ENCODE measurements at places on chromosomes 11 and 22. TPM values are rescaled to one million over a fixed set of nuclear protein-coding genes. Genes with fewer than 3 reads are reported as not detected.

DNA sequence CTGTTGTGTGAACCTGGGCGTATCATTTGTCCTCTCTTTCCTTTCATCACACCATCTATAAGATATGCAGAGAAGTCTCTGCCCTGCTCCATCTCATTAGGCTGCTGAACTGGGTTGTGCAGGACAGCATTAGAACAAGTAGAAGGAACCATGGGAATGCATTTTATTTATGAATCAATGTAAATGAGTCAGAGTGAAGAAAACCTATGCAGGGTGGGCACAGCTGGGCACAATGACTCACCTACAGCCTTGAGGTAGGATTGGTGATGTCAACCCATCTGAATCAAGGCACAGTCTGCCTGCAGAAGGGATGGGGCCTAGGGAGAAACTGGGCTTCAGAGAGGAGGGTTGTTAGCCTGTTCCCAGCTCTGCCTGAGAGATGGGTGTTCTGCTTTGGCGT, 123.4 kb downstream of the CSNK2A3 start:
- no peak for DNase-seq

DNA sequence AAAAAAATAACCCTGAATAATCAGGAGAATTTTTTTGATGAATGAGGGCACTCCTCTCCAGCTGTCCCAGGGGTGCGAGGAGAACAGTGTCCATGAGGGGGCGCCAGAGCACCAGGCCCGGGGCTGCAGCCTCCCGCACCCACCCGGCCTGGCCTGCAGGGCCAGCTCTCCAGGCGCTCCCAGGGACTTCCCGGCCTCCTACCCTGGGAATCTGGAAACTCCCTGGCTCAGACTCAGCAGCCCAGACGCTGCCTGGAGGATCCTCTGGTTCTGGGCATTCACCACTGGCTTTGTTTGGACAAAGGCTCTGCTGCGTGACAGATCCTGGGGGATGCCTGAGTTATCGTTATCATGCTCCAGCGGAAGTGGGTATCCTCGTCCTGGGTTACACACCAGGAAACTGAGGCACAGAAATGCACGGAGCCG, 31.0 kb downstream of the MCM5 start:
- DNase-seq: peak; percentile 82

DNA sequence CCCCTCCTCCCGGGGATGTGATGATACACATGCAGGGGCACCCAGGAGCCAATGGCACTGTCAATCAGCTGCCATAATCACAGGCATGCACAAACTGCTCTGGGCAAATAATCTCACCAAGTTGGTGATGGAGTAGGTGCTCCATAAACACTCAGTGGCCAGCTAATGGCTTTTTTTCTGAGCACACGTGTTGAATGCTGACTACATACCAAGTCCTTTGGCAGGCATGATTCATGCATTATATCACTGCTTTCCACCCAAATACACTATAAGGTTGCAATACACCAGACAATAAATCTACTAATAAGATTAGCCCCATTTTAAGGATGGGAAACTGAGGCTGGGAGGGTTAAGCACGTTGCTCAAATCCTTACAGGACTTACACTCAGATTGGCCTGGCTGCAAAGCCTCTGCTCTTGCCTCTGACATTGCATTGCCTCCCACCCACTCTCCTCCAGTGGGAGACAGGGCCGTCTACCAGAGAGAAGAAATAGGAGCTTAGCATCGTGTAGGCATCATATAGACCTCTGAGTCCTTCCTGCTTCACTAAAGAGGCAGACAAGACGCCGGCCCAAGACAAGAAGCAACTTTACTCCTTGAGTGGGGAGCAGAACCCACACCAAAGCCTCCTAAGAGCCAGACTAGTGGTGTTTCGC, 32.7 kb upstream of the ACCSL start:
- DNase-seq: no peak

- DNase-seq: no peak
These were observed 32.4 kb upstream of the MSANTD2 start for GRCh38 chr11:124832571-124832970.

- no peak for DNase-seq
These were observed 350.7 kb upstream of the C11orf87 start for GRCh38 chr11:109071262-109071661.

- DNase-seq: no peak
These were observed 169.1 kb upstream of the B3GAT1 start for GRCh38 chr11:134581121-134581626.

GRCh38 chr22:46193898-46194310, 43.6 kb downstream of the PPARA start:
- DNase-seq: no peak

DNA sequence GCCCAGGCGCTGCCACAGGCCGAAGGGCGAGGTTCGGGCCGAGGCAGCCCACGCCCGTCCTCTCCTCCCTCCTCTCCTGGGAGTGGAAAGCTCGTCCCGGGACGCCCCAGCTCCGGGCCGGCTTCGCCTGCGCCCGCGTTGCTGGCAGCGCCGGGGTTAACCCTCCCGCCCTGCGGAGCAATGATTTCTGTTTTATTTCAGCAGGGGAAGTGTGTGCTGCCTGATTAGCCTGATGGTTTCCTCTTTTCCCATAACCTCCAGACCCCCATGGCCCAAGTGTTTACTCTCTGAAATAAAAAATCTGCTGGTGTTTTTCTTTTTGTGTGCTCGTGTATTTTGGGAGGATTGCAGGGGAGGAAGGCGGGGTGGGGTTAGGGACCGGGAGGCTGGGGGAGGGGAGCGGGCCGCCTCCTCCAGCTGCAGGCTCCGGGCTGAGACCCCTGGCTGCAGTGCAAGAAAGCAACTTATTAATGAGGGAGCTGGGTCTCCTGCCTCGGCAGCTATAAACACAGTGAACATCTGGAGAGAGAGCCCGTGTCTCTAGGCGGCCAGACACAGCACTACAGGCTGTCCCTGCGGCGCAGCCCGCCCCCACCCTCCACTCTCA, 38.6 kb downstream of the ETS1 start:
- DNase-seq: no peak

- DNase-seq: no peak
These were observed 2.4 kb upstream of the TRIM68 start for GRCh38 chr11:4610258-4610935.

GRCh38 chr11:93655047-93655446, 6.4 kb upstream of the CEP295 start:
- DNase-seq: no peak

DNA sequence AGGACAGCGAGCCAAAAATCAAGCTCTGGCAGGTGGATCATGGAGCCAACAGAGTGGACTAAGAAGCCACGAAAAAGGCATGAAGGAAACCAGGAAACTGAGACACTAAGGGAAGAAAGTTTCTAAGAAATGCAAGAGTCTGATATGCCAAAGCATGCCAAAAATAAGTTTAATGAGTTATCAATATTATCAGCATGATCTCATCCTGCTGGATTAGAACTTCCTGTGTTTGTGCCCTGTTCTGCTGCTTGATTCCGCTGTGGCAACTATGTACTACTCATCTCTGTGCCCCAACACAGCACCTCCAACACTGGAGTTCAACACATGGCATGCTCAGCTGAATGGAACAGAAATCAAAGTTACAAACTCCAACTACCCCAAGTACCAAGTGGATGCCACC, 10.8 kb downstream of the SNX19 start:
- DNase-seq: no peak

DNA sequence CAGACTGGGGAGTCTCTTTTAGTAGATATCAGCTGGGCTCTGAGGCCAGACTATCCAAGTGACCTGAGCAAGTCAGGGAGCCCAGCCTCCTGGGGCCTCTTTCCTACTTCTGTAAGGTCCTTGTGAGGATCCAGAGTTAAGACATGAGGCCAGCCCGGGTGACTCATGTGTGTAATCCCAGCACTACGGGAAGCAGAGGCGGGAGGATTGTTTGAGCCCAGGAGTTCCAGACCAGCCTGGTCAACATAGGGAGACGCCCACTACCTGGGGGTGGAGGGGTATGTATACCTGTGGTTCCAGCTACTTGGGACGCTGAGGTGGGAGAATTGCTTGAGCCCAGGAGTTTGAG, 36.9 kb upstream of the POLA2 start:
- DNase-seq: peak; percentile 35

DNA sequence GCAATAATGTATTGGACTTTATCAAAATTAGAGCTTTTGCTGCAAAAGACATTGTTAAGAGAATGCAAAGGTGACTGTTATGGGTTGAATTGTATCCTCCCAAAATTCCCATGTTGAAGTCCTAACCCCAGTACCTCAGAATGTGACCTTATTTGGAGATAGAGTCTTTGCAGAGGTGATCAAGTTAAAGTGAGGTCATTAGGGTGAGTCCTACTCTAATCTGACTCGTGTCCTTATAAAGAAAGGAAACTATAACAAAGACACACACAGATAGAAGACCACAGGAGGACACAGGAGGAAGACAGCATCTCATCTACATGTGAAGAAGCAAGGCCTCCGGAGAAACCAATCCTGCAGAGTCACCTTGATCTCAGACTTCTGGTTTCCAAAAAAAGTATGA, 1011.2 kb downstream of the TBC1D22A start:
- no peak for DNase-seq

GRCh38 chr11:93840981-93841380, 9.4 kb downstream of the VSTM5 start:
- DNase-seq: no peak

DNA sequence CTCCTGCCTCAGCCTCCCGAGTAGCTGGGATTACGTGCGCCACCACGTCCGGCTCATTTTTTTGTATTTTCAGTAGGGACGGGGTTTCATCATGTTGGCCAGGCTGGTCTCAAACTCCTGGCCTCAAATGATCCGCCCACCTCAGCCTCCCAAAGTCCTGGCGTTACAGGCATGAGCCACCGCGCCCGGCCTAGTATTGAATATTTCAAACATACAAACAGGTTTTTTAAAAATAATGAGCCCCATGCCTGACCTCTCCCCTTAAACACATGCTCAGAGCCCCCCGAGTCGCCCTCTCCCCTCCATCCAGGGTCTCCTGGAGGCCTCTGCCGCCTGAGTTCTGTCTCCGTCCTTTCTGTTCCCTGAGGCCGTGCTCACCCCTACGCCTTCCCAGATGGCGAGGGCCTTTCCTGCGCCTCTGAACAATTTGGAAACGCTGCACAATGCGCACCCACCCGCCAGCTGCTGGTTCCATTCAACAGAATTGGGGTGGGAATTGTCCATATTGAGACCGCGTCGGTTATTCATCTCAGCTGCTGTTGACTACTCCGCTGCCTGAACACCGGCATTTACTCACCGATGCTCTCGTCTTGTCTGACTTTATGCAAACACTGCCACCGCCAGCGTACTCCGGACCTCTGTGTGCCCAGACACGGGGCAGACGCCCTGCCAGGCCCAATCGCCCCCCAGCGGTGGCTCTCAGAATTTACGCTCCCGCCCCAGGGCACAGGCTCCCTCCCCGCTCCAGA, 13.6 kb upstream of the RNH1 start:
- no peak for DNase-seq

GRCh38 chr11:120928627-120929026, 95.3 kb upstream of the TBCEL start:
- no peak for DNase-seq

GRCh38 chr22:26330971-26331625, 98.0 kb upstream of the ASPHD2 start:
- peak; percentile 44 for DNase-seq

- no peak for DNase-seq
These were observed 158.9 kb downstream of the CADM1 start for GRCh38 chr11:115345361-115345760.

- DNase-seq: no peak
These were observed 3.2 kb downstream of the SIRT3 start for GRCh38 chr11:232783-233565.

DNA sequence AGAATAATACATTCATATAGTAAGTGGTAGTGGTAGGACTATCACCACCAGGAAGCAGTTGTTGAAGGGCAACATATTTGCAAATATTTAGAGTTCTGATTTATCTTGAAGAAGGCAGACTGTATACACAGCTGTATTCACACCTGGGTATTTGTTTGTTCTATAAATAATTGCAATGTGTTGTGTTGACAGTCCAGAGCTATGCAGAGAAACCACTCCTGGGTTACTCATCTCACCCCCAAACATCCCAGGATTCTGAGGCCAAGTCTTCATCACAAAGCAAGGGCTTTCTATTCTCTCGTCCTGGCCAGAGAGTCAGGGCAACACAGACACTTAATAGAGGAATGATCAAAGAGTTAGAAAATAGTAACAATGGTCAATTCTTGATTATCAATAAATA, 102.1 kb upstream of the FAT3 start:
- no peak for DNase-seq

DNA sequence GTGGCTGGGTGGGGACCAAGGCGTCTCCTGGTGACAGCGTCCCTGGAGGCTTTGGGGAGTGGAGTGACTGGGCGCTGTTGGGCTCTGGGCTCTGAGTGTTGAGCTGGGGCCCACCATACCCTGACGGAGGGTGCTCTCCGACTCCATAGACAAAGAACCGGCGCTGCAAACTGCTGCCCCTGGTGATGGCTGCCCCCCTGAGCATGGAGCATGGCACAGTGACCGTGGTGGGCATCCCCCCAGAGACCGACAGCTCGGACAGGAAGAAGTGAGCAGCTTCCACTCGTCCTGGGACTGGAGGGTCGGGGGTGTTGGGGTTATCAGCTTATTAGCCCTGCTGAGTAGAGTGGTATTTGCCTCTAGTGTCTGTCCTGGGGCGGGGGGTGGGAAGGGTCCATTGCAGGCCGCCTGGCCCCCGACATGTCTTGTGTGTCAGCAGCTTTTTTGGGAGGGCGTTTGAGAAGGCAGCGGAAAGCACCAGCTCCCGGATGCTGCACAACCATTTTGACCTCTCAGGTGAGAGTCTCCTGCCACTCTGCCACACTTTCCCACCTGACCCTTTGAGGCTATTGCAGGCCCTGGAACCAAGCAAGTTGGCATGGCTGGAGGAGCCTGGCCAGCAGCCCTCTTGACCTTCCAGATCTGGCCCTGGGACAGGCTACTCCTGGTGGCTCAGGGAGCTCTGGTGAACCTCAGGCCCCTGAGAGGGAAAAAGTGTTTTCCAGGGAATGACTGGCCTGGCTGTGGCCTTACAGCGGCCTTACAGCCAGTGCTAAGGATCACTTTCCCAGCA, 7.6 kb downstream of the CLDN5 start:
- DNase-seq: no peak

GRCh38 chr11:63945477-63946163, 6.8 kb downstream of the NAA40 start:
- peak; percentile 82 for DNase-seq

The SLC17A6 gene
- polyA plus RNA-seq: not detected

The HBE1 gene
- polyA plus RNA-seq: not detected

The CNTN5 gene
- not detected for polyA plus RNA-seq

The SAA4 gene
- not detected for polyA plus RNA-seq

The DNAJB7 gene
- not detected for polyA plus RNA-seq

The OR2AG2 gene
- polyA plus RNA-seq: 0.03 TPM

The FKBP2 gene
- 142 TPM for polyA plus RNA-seq

The TRPC6 gene
- 0.30 TPM for polyA plus RNA-seq

The GLYAT gene
- polyA plus RNA-seq: not detected

The LDHAL6A gene
- polyA plus RNA-seq: not detected

The CDC42BPG gene
- polyA plus RNA-seq: 1.0 TPM

The LDLRAD3 gene
- polyA plus RNA-seq: 10.5 TPM

The PPFIA1 gene
- polyA plus RNA-seq: 23.3 TPM

Data from A549 (cell line).